ENCODE measurements at places on chromosomes 12 and 14. TPM values are rescaled to one million over a fixed set of nuclear protein-coding genes. Genes with fewer than 3 reads are reported as not detected.

PTHLH gene
- total RNA-seq: not detected

NAV3 gene
- under 0.01 TPM for total RNA-seq

STAC3 gene
- 3.1 TPM for total RNA-seq

TAC3 gene
- total RNA-seq: not detected

LGMN gene
- total RNA-seq: 8.4 TPM

TSPAN9 gene
- 3.5 TPM for total RNA-seq

SPIC gene
- total RNA-seq: not detected

ASB2 gene
- total RNA-seq: 2.0 TPM
